ENCODE measurements at places on chromosomes 7 and 10. TPM values are rescaled to one million over a fixed set of nuclear protein-coding genes. Genes with fewer than 3 reads are reported as not detected.
A peak's percentile ranks its signal among the peaks of the same experiment; 100 is the strongest.

The SKIDA1 gene
- 7.8 TPM for total RNA-seq

DNA sequence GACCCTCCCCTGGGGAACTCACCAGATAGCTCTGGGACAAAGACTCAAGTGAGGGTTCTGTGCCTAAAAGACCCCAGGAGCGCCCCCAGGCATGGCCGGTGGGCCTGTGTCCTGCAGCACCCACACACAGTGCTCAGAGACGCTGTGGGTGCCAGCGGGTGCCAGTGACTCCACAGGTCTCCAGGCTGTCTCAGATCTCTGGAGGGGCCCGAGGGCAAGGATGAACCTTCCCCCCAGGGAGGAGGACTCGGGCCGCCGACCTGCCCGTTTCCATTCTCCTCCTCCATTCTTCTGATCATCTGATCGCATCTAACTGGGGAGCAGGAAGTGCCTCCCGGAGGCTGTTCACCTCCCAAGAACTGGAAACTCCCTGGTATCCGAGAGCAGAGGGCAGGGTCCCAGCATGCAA lies 980 bp downstream of the ADAM8 start:
- DNase-seq, result no peak

DNA sequence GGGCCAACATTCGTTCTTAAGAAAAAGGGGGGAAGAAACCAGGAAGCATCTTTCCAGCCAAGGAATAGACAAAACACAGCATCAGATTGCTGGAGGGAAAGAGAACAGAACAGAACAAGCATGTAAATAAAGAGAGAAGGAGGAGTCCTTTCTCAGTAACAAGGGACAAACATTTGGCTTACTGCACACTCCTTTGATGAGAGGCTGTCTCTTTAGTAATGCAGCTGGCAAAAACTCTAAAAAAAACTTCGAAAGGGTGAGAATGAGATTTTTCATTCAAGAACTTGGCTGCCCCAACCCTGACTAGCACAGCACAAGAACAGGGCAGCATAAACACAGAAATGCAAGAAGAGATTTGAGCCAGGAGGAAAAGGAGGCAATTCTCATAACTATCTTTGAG lies 38.9 kb upstream of the IL6 start:
- DNase-seq, result no peak

DNA sequence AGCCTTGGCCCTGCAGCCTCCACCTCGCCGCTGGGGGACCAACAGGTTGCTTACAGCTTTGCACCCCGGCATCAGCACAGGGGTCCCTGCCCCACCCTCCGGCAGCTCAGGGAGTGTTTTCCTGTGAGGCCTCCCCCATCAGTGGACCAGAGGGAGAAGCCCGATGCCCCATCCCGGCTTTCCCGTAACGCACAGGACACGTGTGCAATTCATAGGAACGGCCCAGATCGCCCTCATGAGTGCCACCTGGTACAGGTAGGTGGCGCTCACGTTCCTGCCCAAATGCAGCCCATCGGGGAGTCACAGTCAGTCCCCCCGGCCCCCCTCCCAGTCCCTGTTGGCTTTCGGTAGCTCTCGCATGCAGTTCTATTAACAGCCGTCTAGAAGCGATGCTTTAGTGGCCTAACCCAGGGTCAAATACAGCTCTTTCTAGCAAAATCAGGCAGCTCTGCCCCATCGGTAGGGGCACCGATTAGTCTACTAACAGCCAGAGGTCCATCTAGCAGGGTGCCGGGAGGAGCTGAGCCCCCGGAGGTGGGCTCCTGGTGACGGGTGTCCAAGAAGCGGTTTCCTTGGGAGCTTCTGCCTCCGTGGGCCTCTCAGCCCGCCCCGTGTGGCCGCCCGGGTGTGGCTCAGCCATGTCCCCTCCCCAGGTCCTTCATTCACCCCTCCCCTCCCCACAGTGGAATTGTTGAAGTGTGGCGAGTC lies 48.4 kb upstream of the GTF2IRD1 start:
- DNase-seq, result no peak

The CCDC7 gene
- 2.3 TPM for total RNA-seq

- peak; percentile 57 for DNase-seq
These were observed 323.2 kb upstream of the COBL start for GRCh38 chr7:51639661-51640334.

The TSPAN33 gene
- total RNA-seq, result 6.5 TPM

DNA sequence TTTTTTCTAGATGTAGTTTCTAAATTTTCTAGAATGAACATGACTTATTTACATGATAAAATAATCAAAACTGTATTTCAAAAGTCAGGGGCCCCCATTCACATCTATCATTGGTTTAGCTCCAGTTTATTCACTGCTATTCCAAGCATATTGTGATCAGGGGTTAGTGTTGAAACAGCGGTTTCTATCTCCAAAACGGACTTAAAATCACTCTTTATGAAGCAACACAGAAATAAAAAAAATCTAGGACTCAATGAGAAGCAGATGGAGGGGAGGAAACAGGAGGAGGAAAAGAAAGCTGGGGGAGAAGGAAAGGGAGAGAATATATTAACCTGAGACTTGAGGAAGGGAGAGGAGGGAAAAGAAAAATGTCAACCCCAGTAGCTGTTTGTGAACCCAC lies 14.8 kb upstream of the CH25H start:
- DNase-seq, result no peak

GRCh38 chr7:52726493-52726892 lies 308.9 kb upstream of the POM121L12 start:
- no peak for DNase-seq

The ZNF488 gene
- 1.4 TPM for total RNA-seq

- peak; percentile 33 for DNase-seq
These were observed 96.1 kb downstream of the ARL4A start for GRCh38 chr7:12783421-12784095.

The SFTPD gene
- 0.22 TPM for total RNA-seq

The CASD1 gene
- total RNA-seq, result 9.9 TPM

The ABCC2 gene
- total RNA-seq, result 0.31 TPM

DNA sequence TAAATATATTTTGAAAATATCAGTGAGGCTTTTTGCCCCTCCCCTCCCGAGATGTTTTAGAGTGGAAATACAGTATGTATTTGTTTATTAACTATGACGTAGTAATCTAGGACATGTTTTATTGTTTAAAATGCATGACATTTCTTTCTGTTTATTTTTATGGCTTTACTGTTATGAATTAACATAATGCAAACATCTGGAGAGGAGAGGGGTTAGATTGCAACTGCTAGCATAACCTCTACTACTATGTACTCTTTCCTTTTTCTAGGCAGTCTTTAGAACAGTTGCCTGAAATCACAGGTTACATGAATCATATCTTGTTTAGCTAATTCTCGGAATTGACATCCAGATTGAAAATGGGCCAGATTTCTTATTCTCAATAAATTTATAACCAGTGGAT lies 7.4 kb downstream of the BTAF1 start:
- no peak for DNase-seq

- peak; percentile 20 for DNase-seq
These were observed 3.0 kb upstream of the WASL start for GRCh38 chr7:123751821-123752220.

GRCh38 chr10:9362721-9363120 lies 1308.2 kb downstream of the GATA3 start:
- DNase-seq, result no peak

DNA sequence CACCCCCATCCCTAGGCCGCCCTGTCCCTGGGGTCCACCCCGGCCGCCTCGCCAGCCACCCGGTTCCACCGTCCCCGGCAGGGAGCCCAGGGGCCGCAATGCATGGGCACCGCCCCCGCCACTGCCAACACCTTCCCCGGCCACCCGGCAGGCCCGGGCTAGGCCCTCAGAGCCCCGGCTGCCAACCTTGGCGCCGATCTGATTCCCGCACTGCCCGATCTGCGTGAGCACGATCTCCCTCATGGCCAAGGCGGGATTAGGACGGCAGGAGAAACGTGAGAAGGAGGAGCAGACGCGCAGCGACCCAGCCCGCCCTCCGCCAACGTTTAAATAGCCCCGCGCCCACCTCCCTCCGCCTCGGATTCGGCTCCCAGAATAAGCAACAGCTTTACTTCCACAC lies at the start of gene TUBB8:
TSS of gene TUBB8 (minus strand) at position 301 of the 400 bp plus-strand sequence. CDS start at position 243, 58 bp downstream.
- no peak for DNase-seq

- no peak for DNase-seq
These were observed 102.2 kb upstream of the RET start for GRCh38 chr10:42974693-42975002.

GRCh38 chr7:107170051-107170915 lies 1.5 kb downstream of the HBP1 start:
- no peak for DNase-seq

GRCh38 chr7:128408709-128409595 lies 830 bp downstream of the IMPDH1 start:
- no peak for DNase-seq

All from astrocyte (in vitro differentiated cells and primary cell).